ENCODE measurements at places on chromosomes 7 and 10.

DNA sequence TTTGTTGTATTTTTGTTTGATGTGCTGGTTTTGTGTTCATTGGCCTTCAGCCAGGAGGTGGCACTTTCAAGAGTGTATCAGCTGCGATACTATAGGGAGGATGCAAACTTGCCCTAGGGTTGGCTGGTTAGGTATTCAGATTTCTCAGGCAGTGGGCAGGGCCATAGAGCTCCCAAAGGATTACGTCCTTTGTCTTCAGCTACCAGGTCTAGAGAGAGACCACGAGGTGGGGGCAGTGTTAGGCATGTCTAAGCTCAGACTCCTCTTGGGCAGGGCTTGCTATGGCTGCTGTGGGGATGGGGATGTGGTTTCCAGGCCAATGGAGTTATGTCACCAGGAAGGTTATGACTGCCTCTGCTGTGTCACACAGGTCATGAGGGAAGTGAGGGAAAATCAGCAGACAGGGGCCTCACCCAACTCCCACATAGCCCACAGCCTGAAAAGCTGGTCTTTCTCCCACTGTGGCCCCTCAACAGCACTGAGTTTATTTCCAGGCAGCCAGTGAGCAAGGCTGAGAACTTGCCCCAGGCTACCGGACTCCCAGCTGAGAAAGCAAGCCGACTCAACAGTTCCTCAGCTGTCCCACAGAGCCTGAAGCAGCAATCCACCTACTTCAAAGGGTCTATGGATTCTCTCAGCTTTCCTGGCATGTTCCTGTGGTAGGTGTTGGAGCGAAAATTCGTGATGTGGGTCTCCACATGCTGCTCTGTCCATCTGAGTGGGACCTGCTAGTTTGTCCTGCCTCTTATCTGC is 227.4 kb upstream of the COBL start:
- DNase-seq = no peak

GRCh38 chr10:42594246-42594650 is 44.1 kb downstream of the ZNF33B start:
- no peak for DNase-seq

- DNase-seq = no peak
Observed at GRCh38 chr10:102918817-102919245, 737 bp downstream of the CNNM2 start.

- no peak for DNase-seq
Observed at GRCh38 chr7:38704751-38705150, 73.6 kb upstream of the AMPH start.

- DNase-seq = no peak
Observed at GRCh38 chr10:104013489-104013888, 46.5 kb downstream of the SLK start.

GRCh38 chr10:17735166-17735941 is 16.6 kb upstream of the TMEM236 start:
- no peak for DNase-seq

DNA sequence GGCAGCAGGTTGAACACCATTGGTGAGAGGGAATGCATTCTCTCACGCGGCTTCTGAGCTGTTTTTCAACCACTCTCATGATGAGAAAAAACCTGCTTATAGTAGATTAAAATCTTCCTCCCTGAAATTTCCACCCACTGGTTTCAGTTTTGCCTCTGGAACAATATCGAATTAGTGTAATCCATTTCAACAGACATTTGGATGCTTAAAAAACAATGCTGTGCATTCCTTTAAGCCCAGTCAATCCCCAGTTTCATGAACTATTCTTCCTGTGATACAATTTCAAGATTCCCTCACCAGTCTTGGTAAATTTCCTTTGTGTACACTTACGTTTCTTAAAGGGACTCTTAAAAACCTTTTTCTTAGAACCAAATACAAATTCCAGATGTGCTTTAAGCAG is 89.6 kb downstream of the ITIH5 start:
- no peak for DNase-seq

GRCh38 chr7:11404355-11404754 is 427.6 kb downstream of the THSD7A start:
- no peak for DNase-seq

- DNase-seq = no peak
Observed at GRCh38 chr7:148626828-148627227, 36.3 kb downstream of the C7orf33 start.

GRCh38 chr10:122884166-122884565 is 4.8 kb upstream of the FAM24B start:
- DNase-seq = no peak

- peak; percentile 66 for DNase-seq
Observed at GRCh38 chr7:116525913-116526861, 1.4 kb downstream of the CAV1 start.

- DNase-seq = no peak
Observed at GRCh38 chr10:52986125-52986524, 213.5 kb upstream of the MBL2 start.

DNA sequence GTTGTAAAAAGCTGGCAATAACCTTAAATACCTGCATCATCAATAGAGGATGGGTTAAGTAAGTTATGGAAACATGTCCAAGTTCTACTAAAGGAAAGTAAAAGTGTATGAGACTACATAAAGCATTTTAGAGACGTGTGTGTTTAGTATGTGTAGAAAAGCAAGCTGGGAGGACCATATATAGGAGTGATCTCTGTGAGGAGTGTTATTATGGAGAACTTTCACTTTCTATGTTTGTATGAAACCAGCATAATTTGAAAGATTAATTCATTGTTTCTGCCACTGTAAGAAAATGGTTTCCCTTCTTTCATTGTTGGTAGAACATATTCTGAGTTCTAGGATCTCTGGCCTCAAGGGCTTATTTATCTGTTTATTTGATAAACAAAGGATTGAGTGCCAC is 19.2 kb upstream of the PDLIM1 start:
- DNase-seq = no peak

- peak; percentile 96 for DNase-seq
Observed at GRCh38 chr7:26156451-26157420, 4.7 kb downstream of the NFE2L3 start.

- DNase-seq = peak; percentile 41
Observed at GRCh38 chr7:27661811-27662489, 733 bp downstream of the HIBADH start.

- DNase-seq = peak; percentile 89
Observed at GRCh38 chr10:48623607-48624132, 18.8 kb upstream of the ARHGAP22 start.

DNA sequence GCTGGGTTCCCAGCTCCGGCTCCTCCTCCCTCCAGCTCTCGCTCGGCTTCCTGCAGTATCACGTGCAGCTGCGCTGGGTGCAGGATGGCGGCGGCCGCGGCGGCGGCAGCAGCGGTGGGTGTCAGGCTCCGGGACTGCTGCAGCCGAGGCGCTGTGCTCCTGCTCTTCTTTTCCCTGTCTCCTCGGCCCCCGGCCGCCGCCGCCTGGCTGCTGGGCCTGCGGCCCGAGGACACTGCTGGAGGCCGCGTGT is at the start of gene CNNM1:
Gene CNNM1 (plus strand): TSS at position 53 of the 250 bp plus-strand sequence. CDS start 32 bp downstream, at position 85.
- DNase-seq = no peak

- DNase-seq = peak; percentile 65
Observed at GRCh38 chr7:116122972-116123595, 87.3 kb upstream of the TES start.

DNA sequence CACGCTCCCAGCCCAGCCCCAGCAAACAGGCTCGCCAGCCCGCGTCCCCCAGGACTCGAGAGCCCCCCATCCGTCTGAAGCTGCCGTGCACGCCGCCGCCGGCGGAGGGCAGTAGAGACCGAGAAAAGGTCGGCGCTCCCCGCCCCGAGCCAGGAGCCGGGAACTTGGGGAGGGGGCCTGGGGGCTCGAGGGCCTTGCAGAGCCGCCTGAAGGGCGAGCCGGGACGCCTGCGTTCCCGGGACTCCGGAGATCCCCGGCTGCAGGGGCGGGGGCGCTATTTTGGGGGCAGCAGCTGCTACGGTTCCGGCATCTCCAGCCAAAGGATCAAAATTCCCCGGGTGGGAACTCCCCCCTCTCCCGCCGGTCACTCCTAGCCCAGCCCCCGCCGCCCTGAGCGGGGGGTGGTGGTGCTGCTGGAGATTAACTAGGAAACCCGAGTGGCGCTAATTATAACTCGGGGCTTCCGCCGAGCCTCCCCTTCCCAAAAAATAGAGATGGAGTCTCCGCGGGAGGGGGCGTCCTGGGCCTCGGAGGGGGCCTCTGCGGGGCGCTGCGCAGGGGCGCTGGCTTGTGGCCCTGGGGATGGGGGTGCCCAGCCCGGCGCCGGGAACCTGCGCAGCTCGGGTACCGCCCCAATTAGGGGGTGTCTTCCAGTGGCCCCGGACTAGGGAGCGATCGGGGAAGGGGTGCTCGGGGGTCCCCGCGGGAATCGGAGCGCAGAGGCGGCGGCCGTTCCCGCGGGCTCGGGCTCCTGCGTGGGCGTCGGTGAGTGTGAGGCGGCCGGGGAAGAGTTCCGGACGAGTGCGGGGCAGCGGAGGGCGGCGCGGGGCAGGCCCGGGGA is 608 bp downstream of the ACHE start:
- no peak for DNase-seq

GRCh38 chr10:8174762-8175161 is 120.3 kb downstream of the GATA3 start:
- no peak for DNase-seq

Measured in renal cortical epithelial cell (primary cell).